ENCODE measurements at places on chromosomes 13 and 19.

DNA sequence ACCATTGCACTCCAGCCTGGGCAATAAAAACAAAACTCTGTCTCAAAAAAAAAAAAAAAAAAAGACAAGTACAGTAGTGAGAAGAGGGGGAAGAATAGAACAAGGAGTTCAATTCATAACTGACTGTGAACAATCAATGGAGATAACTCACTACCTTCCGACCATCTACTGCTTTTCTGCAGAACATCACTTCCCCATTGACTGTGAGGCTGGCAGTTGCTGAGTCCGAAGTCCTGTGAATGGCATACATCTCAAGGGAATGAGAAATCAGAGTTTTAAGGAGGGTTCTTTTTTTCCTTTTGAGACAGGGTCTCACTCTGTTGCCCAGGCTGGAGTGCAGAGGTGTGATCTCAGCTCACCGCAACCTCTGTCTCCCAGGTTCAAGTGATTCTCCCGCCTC lies 11.2 kb downstream of the ZNF565 start:
- DNase-seq, result no peak

DNA sequence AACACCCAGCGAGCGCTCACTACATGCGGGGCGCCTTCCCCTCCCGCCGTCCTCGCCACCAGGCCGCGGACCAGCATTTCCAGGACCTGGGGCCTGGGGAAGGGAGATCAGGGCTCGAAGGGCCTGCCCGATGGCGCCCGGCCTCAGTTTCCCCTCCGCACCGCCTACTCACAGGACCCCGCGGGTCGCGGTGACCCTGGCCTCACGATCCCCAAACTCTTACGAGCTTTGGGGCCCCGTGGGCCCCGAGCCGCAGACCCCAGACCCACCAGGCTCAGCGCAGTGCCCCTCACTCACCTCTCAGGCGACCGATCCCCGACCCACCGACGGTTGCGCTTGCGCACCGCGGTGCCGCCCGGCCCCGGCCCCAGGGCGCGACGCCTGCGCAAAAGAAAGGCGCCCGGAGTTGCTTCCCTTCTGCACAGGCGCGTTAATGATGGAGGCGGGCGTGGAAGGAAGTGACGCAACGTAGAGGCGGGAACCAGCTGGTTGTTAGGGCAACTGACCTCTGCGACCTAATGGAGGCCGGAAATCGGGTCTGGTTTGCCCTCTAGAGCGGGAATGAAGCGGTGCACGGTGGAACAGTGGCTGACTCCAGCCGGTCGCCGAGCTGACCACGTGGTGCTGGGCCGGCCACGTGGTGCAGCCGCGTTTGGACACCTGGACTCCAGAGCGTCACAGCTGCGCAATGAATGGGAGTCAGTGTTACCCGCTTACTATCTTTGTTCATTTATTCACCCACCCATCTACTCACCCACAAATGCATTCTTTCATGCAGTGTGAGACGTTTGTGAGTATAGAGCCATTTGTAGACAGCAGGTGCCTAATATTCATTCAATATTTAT lies at the start of gene SGTA:
SGTA (minus strand) TSS at position 338 of the 845 bp plus-strand sequence. CDS start 14,205 bp downstream, outside the sequence.
- DNase-seq, result peak; percentile 99

DNA sequence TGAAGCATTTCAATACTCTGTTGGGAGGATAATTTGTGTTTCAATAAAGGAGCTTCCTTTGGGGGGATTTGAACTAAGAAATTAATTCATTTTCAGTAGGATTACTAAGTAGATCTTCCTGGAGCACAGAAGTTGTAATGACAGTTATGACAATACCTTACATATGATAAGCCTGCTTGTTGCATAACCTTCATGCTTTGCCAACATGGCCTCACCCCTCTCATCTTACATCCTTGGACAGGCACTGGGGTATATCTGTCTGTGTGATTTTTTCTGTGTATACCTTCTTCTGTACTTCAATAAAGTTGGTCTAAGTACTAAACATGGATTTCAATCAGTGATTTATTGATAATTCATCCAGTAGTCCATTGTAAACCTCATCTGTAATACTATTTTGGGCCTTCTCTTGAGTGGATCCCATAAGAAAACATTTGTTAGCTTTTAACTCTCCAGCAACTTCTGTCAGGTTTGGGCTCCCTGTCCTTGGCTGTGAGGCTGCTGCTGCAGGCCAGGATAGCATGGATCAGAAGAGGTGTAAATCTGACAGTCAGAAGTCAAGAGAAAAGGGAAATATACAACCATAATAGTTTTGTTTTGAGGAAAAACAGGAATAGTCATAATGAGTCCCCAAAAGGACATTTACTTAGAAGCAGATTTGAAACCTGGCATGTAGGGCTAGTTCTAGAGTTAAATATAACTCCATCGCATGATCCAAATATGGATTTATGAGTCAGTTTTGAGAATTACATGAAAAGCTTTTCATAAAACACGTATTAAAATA lies 422.2 kb downstream of the KLF5 start:
- no peak for DNase-seq

GRCh38 chr19:36573020-36573894 lies at the start of gene ZNF529:
TSS of gene ZNF529 (minus strand) at chr19:36573292. CDS start at chr19:36572346, 946 bp downstream.
- DNase-seq, result peak; percentile 90

DNA sequence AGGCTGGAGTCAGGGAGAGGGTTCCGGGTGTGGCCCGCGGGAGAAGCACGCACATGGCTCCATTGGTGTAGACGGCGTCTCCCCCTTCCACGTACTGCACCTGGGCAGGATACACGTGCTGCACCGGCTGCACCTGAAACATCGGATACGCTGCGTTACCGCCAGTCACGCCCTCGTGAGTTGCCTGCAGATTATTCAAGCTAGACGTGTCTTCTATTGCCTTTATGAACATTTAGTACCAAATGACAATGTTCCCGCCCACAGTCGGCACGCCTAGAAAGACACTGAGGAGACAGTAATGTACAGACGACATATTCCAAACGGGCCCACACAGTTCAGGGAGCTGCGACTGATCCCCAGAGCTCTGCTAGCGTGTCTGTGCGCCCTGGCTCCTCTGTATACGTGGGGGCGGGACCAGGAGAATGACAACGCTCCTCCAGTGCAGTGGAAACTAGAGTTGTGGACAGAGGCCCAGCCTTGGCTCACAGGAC lies 64.1 kb upstream of the RANBP3 start:
- no peak for DNase-seq

DNA sequence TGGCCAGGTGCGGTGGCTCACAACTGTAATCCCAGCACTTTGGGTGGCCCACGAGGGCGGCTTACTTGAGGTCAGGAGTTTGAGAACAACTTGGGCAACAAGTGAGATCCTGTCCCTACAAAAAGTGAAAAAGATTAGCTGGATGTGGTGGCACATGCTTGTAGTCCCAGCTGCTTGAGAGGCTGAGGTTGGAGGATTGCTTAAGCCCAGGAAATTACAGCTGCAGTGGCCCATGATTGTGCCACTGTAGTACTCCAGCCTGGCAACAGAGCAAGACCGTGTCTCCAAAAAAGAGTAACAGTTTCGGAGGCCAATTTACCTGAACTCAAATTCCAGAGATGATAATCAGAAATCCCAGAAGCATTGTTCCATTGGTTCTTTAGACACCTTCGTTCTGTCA lies 4.4 kb downstream of the ZNF473 start:
- DNase-seq, result no peak

DNA sequence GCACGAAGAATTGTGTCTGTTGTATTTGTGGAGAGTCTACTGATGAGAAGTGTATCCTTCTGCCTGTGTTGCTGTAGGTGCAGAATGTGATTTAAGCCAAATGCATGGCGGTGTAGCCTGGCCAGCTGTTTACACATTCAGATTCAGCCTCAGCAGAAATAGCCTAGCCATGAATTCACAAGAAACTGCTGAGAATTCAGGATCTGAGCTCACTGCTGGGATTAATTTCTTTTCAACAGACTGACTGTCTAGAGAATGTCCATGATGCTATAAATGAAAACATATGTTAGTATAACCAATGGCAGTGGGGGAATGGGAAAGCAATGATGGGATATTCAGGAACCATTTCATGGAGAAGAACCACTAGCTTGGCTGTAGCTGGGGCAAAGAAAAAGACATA lies 77.4 kb upstream of the RNF113B start:
- no peak for DNase-seq

DNA sequence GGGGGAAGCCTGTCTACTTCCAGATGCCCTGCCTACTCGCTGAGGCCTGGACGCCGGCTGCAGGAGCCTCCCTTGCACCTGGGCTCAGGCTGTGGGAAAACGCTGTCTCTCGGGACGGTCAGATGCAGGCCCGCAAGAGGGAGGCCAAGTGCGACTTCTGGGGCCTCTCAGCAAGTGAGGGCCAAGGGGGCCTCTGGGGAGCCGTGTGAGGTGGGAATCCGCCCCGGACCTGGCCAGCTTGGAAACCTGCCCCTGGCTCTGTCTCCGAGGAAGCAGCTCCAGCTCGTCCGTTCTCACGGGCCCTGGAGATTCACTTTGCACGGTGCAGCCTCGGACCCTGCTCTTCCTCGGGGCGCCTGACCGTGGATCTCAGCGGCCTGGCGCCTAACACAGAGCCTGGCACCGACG lies 11.4 kb upstream of the CRTC1 start:
- no peak for DNase-seq

- DNase-seq, result no peak
These were observed 213.3 kb downstream of the POSTN start for GRCh38 chr13:37385248-37385647.

- no peak for DNase-seq
These were observed 32.2 kb upstream of the USP12 start for GRCh38 chr13:27203854-27204253.

GRCh38 chr13:105278943-105279381 lies 1256.5 kb downstream of the EFNB2 start:
- no peak for DNase-seq

GRCh38 chr13:109093998-109094397 lies 464.6 kb downstream of the MYO16 start:
- DNase-seq, result no peak

- DNase-seq, result no peak
These were observed 3.2 kb upstream of the IFNL4 start for GRCh38 chr19:39251846-39252245.

DNA sequence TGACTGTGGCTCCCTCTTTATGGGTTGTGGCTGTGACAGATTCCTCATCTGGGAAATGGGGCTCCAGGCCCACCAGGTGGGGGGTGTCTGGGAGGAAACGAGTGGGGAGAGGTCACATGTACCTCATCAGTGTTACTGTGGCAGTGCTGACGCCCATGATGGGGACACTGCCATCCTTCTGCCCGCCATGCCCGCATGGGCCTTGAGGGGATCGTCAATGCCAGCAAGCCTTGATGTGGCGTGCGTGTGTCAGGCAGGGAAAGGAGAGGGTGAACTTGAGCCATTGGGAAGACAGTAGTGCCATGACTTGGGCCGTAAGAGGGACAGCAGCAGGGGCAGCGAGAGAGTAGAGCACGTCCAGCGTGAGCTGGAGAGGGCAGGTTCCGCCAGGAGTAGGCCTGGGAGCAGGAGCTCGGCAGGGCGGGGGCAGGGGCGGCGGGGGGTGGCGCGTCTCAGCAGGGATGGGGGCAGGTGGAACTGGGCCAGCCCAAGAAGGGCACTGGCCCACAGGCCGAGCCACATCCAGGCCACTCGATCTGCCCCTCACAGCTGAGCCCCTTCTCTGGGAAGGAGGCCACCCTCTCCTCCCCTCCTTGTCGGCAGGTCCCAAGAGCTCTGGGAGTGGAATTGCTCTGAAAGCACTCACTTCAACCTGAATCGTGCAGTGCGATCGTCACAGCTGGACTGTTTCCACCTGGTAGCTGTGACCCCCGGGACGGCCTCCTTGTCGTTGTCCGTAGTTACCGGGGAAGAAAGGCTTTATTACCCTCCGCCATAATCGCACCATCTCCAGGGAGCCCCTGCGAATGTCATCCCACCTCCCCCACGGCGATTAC lies 9.9 kb downstream of the KLHL26 start:
- peak; percentile 40 for DNase-seq

GRCh38 chr13:55967055-55967454 lies 1173.7 kb upstream of the PRR20A start:
- no peak for DNase-seq

DNA sequence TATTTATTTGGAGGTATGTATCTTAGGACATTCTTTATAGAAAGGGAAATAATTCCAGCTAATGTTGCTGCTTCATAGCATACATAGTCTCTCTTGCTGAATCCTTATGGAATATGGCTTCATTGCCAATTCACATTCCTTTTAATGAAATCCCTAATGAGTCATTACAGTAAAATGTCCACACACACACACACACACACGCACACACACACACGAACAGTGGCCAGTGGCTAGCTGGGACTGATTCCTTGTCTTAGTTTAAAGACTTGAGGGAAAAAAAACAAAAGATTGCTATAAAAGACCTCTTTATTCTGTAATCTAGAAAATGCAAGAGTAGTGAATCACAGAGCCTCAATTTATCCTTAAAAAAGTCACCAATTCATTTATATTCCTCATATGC lies 301.6 kb downstream of the SLITRK6 start:
- DNase-seq, result no peak

- no peak for DNase-seq
These were observed 338.6 kb upstream of the TMTC4 start for GRCh38 chr13:101013245-101013644.

DNA sequence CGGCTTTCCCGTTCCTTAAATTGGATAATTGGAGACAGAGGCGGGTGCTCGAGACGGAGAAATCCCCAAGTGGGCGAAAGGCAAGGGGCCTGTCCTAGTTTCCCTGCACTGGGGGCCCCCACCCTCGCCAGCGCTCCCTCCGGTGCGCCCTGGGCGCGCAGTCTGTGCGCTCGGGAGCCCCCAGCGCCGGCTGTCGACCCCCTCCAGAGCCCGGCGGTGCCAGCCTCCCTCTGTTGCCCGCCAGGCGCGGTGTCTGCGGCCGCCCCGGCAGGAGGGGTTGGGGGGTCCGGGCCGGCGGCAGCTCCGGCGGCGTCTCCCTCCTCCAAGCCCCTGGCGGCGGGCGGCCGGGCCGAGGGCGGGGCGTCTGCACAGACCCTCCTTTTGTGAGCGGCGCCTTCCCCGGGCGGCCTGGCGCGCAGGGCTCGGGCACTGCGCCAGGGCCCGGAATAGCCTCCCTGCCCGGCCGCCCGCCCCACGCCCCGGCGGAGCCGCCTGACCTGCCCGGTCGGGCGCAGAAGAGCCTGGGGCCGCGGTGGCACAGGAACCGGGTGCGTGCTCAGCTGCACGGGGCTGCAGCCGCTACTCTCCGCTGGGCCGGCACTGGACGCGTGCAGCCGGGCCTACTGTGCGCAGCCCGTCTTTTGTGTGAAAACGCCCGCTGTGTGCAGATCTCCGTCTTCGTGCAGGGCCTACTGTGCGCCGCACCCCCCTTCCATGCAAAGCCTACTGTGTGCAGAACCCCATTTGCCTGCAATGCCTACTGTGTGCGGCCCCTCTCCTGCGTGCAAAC lies 13.2 kb downstream of the GADD45B start:
- DNase-seq, result peak; percentile 89

Data from stomach (tissue), 19 donors.